ENCODE measurements at places on chromosomes 5 and 9. TPM values are rescaled to one million over a fixed set of nuclear protein-coding genes. Genes with fewer than 3 reads are reported as not detected.

The ZNF367 gene
- 10.8 TPM for total RNA-seq

The SPATA31D4 gene
- not detected for total RNA-seq

The SMIM33 gene
- not detected for total RNA-seq

The SH3PXD2B gene
- total RNA-seq: 25.6 TPM

The ZDHHC11 gene
- total RNA-seq: 1.5 TPM

The SLC31A1 gene
- 15.4 TPM for total RNA-seq

The TMEM250 gene
- total RNA-seq: 37.5 TPM

The ADGRD2 gene
- not detected for total RNA-seq

The TOR4A gene
- total RNA-seq: 56.1 TPM

The IL4 gene
- total RNA-seq: not detected

The SKIC3 gene
- 43.5 TPM for total RNA-seq

DNA sequence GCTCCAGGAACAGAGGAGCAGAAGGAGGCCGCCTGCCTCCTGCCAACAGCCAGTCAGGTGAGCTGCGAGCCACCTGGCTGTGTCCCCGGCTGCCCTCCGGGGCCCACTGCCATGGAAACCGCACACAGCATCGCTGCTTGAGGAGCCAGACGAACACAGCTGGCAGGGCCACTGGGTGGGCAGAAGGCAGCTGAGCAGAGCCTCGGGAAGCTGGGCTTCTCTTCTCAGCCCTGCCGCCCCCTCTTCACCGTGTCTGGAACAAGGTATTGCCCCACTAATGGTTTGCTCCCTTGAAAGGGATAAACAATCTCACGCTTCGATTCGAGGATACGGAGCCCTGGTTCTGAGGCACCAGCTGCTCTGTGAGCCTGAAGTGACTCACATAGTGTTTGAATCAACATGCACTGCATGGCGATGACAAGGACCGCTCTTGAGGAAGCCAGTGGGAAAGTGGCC, 63.7 kb upstream of the RUFY1 start:
- DNase-seq: no peak

- no peak for DNase-seq
These were observed 95.0 kb downstream of the NSG2 start for GRCh38 chr5:174140452-174141020.

DNA sequence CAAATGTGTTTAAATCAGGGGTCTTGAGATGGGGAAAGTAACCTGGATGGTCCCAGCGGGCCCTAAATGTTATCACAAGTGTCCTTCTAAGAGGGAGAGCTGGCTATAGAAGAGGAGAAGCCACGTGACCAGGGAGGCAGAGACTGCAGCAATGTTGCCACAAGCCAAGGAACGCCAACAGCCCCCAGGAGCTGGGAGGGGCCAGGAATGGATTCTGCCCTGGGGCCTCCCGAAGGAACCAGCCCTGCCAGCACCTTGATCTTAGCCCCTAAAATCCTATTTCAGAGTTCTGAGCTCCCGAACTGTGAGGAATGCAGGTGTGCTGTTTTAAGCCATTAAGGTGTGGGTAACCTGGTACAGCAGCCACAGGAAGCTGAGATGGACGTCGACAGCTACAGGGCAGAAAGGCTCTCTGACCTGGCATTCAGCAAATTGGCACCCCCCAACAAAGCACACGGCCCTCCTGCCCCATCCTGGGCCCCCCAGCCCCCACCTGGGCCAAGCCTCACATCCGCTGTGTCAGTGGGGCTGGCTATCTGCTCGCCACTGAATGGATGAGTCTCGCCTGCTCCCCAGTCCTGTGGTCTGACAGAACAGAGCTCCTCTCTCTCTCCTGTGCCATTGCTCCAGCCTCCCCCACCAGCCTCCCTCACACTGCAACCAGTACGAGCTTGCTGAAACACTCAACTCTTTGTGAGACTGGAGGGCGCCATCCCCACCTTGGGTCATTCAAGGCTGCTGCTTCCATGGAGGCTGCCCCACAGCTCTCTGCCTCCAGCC, 78.8 kb downstream of the ADAMTS2 start:
- DNase-seq: no peak

DNA sequence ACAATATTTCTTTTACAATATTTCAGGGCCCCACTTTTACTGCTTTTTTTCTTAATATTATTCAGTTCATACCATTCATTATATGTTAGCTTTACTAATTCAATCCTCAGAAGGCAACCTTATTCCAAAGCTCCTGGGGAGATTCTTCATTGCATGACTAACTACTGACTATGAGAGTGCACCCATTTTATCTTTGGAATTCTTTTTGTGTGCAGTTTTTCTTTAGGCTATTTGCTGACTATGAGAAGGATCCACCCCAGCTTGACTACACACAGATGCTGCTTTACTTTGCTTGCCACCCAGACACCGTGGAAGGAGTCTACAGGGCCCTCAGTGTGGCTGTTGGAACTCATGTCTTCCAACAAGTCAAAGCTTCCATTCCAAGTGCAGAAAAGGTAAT, 56.9 kb upstream of the IL7R start:
- no peak for DNase-seq

DNA sequence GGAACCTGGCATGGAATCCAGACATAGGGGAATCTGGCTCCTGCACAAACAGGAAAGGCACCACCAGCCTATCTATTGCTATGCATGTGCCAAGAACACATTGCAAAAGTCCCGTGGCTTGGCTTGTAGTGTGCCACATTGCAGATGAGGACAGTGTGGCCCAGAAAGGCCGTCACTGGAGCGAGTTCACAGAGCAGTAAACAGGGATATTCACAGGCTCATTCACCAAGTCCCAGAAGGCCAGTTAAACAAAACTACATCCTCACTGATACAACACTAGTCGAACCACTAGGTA, 39.6 kb upstream of the TRIM32 start:
- no peak for DNase-seq

- no peak for DNase-seq
These were observed 97.2 kb downstream of the CARTPT start for GRCh38 chr5:71816307-71816706.

GRCh38 chr5:11468334-11469039, 435.8 kb downstream of the CTNND2 start:
- peak; percentile 13 for DNase-seq

- DNase-seq: no peak
These were observed 31.6 kb downstream of the ADAM19 start for GRCh38 chr5:157543825-157544622.

- DNase-seq: no peak
These were observed 667.2 kb downstream of the TLE1 start for GRCh38 chr9:81022177-81022576.

- DNase-seq: no peak
These were observed 38.6 kb upstream of the GGTA1 start for GRCh38 chr9:121538221-121538620.

- DNase-seq: no peak
These were observed 226.6 kb upstream of the SLC24A2 start for GRCh38 chr9:20015427-20015931.

DNA sequence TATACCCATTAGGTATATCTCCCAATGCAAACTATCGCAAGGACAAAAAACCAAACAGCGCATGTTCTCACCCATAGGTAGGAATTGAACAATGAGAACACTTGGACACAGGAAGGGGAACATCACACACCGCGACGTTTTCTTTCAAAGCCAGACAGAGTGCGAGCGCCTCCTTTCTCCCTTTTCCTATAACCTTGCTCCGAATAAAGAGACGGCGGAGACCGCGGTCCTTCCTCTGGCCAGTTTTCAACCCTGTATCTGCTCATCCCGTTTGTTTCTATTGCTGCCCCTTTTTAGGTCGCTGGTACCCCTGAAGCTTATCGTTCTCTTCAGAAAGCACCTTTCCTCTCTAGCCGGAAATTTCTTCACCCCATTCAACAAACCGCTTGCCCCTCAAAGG, 1.3 kb downstream of the LVRN start:
- DNase-seq: no peak

DNA sequence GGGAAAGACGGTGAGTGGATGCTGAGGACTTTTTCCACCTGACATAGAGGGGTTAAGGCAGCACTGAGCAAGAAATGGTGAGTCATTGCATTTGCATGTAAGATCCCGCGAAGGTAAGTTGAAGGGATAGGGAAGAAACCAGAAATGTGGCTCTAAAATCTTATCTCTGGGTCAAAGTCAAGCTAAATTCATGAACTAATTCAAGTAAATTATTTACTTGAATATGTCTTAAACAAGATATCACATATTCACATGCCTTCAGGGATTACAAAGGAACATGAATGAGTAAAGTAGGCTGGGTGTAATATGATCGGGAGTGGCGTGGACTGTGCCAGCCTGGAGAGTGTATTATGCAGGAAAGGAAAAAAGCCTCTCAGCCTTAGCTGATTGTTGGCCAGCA, 74.4 kb upstream of the EQTN start:
- DNase-seq: no peak

DNA sequence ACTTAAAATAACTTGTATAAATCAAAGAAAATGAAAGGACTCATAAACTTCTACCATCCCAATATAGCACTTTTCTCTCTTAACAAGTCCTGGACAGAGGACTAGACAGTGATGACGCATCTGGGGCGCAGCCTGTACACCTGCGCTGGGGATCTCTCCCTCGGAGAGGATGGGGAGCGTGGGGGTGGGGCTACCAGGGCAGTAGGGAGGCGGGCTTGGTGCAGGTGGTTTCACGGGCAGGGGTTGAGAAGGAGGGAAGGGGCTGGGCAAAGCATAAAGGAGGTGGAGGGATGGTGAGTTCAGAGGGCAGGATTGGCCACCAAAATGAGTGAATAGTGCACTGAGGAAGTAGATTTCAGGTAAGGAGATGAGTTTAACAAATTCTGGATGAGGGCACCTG, 41.1 kb downstream of the STC2 start:
- no peak for DNase-seq

- DNase-seq: peak; percentile 93
These were observed 104.8 kb upstream of the CD180 start for GRCh38 chr5:67301285-67301903.

DNA sequence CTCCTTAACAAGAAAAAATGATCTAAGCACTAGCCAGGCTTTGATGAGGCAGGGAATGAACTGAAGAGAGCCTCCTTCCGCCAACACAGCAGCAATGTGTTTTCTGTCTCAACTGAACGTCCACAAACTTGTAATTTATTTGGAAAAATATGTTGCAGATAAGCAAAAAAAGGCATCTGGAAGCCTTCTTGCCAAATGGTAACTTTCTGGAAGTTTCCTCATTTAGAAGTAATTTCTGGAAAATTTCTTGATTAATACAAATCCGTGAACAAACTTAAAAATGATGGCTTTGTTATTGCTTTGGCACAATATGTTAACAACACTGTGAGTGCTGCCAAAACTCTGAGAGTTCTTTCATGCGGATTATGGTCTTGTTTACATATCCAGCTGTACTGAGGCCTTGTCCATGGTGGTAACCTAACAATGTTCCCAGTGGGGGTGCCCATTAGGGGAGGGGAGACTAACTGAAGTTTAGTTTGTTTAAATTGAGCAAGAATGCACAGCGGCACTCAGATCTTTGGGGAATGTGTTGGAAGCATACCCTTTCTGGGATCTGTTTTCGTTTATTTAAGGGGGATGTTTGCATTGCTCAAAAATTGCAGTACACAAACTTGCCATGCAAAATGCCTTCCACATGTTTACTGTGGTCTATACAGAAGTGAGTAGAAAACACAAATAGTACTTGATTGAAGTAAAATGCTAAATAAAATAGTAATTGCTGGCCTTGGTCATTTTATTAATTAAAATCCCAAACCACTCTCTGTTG, 334.7 kb downstream of the NR2F1-AS1 start:
- DNase-seq: no peak

DNA sequence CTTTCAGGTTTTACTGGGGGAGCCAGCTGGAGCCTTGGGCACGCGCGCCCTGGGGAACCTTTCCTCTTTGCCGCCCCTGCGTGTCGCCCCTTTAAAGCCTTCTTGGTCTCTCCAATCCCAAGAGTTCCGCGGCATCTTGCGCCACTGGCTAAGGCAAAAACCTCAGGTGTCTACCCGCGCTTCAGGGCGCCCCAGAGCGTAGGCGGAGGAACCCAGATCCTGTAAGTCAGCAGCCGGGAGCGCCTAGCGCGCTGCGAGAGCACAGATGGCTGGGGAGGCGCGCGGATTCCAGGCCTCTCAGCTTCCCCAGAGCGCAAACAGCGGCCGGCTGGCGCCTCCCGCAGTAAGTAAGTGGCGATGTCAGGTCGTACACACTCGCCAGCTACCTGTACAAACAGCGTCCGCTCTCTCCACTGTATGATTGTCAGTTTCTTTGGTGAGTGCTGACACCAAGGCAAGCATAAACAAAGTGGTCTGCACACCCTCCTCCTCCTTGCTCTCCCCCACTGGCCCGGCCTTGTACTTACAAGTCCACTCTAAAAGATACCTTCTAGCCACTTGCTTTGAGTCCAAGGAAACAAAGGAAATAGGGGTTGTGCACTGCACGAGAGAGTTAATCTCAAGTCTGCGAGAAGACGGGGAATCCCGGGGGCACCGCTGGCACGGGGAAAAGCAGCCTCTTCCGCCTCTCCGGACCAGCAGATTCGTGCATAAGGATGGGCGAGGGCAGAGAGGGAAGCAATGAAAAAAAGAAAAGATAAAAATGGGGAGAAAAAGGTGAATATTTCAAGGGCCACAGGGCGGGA, 2.9 kb downstream of the HTR1A start:
- DNase-seq: no peak

GRCh38 chr5:80711938-80712337, 57.2 kb upstream of the DHFR start:
- no peak for DNase-seq

DNA sequence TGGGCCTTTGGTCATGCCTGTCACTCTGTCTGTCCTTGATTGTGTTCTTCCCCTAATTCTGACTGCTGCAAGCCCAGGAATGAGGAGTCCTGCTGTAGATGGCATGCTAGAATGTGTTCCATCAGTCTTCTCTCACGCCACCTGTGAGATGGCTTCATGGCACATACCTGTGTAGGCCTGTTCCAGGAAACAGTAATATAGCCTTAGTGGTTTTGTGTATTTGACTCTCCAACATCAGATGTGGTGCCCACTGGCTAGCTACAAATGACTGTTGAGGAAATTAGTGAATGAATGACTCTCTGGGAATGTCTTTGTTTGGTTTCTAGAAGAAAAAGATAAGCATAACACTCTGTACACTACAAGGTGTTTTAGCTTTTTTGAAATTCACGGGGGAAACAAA, 367.5 kb downstream of the KDM4C start:
- no peak for DNase-seq

GRCh38 chr5:144060598-144060997, 109.9 kb downstream of the YIPF5 start:
- DNase-seq: no peak

- DNase-seq: no peak
These were observed 10.5 kb downstream of the SNAPC3 start for GRCh38 chr9:15433191-15433590.

- DNase-seq: no peak
These were observed 140.7 kb upstream of the SLC44A1 start for GRCh38 chr9:105103776-105104175.

DNA sequence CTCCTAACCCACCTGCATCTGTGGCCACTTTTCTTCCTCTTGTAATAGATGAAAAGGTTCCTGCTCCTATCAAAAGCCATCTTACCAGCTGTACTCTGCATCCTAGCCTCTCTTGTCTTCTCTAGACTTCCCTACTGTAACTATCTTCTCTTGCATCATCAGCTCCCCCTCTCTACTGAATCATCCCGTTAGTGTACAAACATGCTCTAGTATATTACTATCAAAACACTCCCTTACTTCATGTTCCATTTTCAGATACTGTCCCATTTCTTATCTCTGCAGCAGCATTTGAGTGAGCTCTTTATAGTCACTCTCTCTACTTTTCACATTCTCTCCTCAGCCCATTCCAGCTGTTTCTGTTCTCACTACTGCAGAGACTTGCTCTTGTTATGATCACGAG, 2.8 kb downstream of the SRA1 start:
- no peak for DNase-seq
